ENCODE measurements at places on chromosomes 3 and 15.

DNA sequence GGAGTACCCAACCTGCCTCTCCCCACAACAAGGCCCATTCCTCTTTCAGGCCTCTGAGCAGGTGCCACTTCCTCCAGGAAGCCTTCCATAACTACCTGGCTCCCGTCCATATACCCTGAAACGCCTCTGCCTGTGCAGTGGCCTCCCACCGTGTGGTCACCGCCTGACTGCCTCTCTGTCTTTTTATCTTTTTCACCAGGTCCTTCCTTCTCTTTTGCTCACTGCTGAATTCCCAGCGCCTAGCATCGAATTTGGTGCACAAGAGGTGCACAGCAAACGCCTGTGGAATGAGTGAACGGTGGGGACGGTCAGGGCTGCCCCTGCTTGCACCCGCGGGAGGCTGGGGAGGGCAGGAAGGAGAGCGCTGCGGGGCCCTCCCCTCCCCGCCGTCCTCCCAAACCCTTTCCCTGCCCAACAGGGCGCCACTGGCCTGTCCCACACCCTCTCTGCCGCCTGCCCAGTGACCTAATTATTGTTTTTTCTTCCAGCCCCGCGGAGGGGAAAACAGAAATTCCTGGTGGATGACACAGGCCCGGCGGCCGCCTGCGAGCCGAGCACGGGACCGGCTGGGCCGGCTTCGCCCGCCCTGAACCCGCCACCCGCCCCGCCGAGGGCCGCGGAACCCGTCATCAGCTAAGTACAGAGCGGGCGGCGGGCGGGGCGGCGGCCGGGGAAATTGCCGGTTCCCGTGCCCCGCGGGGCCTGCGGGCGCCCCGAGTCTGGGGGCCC is 140.1 kb downstream of the SMAD6 start:
- ATAC-seq, result peak; percentile 79
- peaks cover 13% of the 10 kb centered on the region for H3K4me1 ChIP-seq
- peak overlapping the region; percentile 5 for H3K27ac ChIP-seq
- peak overlapping the region; percentile 58 for H3K4me3 ChIP-seq
- H3K36me3 ChIP-seq, result no peaks in the 10 kb centered on the region

DNA sequence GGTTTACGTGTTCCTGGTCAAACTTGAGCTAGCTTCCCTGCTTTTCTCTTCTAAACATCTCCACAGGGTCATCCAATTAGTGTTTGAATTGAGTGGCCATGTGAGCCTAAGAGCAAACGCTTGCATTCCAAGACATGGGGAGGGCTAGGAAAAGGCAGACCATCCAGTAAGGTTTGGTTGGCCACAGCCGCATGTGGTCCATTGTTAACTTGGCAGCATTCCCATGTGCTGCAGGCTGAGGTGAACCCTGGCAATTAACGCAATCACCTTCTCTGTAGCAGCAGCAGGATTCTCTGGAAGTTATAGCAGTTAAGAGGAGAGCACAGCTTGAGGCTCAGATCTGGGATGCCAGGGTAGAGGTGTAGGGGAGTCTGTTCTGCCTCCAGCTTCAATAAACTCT is 502.2 kb upstream of the LMCD1 start:
- no peak overlapping the region for H3K27ac ChIP-seq
- H3K36me3 ChIP-seq, result no peaks in the 10 kb centered on the region
- H3K4me3 ChIP-seq, result no peak overlapping the region
- no peak for ATAC-seq
- no peaks in the 10 kb centered on the region for H3K4me1 ChIP-seq

DNA sequence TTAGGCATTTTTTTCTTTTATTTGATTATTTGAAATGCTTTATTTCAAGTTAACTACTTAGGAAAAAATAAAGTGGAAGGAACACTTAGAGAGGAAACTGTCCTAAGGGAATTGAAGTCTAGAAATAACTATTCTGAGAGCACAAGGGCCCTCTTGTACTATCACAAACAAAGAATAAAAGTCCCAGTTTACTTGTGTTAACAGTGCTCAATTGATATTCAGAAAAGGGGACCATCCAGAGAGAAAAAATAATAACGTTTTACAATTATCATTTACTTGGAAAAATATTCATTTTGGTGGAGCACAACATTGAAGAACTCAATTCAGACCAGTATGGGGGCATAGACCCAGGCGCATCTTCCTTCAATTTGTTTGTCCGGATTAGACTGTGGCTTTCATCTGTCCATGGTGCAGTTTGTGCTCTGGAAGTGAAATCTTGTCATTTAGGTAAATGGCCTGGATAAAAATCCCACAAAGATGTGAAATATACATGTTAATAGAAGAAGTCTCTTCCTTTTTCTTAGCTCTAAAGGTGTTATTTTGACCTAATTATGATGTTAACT is 54.5 kb upstream of the SAMMSON start:
- H3K27me3 ChIP-seq, result no peaks in the 10 kb centered on the region
- no peaks in the 10 kb centered on the region for H3K4me1 ChIP-seq
- H3K36me3 ChIP-seq, result no peaks in the 10 kb centered on the region
- no peak overlapping the region for H3K4me3 ChIP-seq
- no peak overlapping the region for H3K27ac ChIP-seq
- ATAC-seq, result no peak

- H3K4me3 ChIP-seq, result peak overlapping the region; percentile 9
- no peak overlapping the region for H3K27ac ChIP-seq
- H3K36me3 ChIP-seq, result no peaks in the 10 kb centered on the region
- no peak for ATAC-seq
- H3K4me1 ChIP-seq, result peaks cover 5% of the 10 kb centered on the region
Observed at GRCh38 chr3:165206454-165207266, 10.5 kb upstream of the SLITRK3 start.

Data from stimulated activated memory B cell treated with anti-CD40 and anti-IgM and Interleukin-4, amounts not matched to agents 10 μg/mL and 1 μg/mL and 100 μg/mL, for 72 hours (primary cell).